Cerebellum (tissue), 4 donors: ENCODE measurements at places on chromosomes 7 and 10. TPM values are rescaled to one million over a fixed set of nuclear protein-coding genes. Genes with fewer than 3 reads are reported as not detected.

- DNase-seq: no peak
Measured at GRCh38 chr10:14429043-14429700, 98.4 kb upstream of the FRMD4A start.

DNA sequence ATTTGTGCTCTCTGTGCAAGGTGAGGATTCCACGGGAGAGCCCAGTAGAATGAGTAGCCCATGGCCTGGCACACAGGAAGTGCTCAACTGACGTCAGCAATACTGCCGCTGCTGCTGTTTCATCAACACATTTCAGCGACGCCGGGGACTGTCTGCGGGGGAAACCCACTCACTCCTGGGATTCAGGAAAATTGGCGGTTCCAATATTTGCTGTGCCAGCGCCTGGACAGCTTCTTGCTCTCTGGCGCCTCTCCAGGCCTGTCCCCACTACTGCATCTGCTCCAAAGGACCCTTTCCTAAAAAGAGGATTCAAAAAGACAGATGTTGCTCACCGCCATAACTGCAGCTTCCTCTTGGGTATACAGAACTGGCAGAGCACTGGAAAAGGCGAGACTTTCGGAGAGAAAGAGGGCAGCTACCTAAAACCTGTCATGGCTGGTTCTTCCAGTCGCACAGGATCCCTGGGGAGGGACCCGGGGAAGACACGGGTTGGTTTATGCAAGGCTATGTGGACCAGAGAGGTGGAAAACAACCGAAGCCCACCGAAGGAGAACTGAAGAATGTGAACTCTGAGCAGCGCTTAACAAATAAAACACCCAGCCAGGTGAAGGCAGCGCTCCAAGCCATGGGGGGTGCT is 39.7 kb upstream of the ENO4 start:
- no peak for DNase-seq

DNA sequence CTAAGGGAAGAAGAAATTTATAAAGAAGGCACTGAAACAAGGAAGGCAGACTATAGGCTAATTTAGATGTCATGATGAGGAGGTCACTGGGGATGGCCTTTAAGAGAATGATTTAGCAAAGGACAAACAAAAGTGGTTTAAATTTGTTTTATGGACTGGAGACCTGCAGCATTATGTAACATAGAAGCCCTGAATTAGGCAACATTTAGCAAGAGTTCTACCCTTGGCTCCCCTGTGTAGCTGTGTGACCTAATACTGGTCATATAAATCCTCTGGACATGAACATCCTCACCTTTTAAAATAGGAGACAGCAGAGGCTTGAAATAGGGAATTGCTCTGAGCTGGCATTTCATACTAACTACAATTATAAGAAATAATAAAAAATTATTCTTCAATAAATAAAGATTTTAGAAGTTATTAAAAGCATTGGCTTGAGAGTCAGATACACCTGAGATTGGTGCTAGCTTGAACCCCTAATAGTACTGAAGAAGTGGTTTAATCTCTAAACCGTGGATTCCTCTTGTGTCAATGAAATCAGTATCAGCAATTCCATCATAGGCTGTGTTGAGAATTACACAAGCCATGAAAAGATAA is 48.9 kb downstream of the RNLS start:
- DNase-seq: no peak

The CRHR2 gene
- total RNA-seq: 0.27 TPM

DNA sequence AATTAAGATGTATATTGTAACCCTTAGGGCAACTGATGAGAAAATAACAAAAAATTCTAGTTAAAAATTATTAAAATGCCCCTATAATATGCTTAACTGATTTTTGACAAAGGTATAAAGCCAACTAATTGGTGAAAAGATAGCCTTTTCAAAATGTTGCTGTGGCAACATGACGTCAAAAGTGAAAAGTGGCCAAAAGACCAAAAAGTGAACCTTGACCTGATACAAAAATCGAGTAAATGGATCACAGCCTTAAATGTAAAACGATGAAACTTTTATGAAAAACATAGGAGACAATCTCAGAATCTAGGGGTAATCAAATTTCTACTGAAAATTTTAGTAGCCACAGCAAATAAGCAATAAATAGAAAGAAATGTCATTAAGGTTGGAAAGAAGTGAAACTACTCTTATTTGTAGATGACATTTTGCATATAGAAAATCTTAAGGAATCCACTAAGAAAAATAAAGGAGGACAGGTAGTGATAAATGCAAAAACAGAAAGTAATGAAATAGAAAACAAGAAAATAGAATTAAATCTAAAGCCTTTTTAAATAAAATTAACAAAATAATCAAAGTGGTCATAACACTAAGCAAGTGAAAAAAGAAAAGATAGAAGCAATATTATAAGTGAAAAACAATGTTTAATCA is 285.6 kb downstream of the ADK start:
- DNase-seq: no peak

The DDX21 gene
- 26.9 TPM for total RNA-seq

DNA sequence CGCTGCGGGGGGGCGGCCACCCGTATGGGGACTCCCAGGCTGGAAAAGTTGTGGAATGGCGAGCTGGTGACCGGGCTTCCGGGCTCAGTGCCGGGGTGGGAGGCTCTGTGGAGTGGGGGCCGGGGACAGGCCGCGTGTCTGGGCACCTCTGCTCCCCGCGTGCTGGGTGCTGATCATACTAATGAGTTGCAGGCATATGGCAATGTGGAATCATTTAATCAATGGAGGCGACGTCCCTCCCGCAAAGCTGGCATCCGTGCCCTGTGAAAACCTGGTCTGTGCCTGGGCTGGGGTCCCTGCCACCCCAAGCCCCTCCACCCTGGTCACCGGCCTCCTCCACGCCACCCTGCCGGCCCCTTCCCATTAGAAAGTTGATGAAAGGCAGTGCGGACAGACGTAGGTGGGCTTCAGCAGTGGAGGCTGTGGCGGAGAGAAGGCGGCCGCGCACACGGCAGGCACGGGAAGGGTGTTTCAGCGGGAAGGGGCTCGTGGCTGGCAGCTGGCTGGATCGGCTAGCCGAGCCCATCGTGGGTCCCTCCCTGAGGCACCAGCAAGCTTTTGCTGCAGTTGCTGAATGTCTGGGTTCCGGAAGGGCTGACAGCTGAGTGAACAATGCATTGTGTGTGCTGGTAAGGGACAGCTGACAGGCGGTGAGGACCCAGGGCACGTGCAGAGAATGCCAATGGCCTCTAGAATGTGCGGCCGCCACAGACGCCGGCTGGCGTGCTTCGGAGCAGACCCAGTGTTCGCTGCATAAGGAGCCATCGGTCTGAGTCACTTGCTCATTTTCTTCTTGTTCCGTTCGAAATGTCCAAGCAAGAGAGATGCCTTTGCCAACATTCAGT is 1.5 kb downstream of the ADGRA1 start:
- no peak for DNase-seq

DNA sequence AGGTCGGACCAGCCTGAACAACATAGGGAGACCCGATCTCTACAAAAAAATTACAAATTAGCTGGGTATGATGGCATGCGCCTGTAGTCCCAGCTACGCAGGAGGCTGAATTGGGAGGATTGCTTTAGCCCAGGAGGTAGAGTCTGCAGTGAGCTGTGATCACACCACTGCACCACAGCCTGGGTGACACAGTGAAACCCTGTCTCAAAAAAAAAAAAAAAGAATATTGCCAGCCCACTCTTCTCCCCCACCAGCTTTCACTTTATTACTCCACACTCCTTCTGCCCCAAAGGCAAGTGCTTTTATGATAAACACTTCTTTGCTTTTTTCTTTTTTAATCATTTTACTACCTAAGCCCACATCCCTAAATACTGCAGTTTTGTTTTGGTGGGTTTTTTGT is 14.8 kb downstream of the RAB19 start:
- DNase-seq: no peak

- no peak for DNase-seq
Measured at GRCh38 chr7:21128062-21128817, 299.6 kb upstream of the SP4 start.

DNA sequence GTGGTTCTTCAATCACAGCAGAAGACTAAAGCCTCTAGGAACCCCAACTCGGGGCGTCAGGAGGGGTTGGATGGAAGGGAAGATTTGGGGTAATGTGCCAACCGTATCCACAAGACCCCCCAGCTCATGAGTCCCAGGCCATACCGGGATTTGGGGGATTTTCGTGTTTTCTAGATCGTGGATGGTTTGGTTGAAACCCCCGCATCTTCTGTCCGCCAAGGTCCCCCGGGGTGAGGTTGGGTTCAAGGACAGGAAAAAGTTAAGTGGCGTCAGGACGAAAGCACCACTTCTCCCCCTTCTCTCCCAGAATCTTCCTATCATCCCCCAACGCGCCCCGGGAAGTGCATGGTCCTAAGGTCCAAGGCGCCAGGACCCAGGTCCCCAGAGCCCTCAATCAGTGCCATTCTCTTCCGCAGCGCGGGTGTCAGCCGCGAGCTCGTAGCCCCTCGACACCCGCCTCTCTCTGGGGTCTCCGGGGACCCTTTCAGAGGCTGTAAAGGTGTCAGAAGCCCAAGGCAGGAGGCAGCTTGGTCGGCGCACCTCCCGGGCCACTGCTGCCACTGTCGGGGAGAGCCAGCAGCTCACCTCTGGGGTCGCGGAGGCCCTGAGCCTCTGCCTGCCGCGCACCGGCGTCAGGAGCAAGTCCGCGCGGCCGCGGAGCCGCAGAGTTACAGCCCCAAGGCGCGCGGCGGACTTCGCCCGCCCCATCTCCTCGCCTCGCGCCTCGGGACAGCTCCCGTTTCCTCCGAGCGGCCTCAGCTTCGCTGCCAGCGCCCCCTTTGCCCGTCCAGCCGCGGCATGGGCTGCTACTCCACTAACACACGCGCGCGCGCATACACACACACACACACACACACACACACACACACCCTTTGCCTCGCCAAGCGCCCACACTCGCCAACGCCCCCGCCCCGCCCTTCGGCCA is 1.5 kb downstream of the MKX start:
- DNase-seq: no peak

GRCh38 chr10:62116896-62117295 is 151.7 kb downstream of the RTKN2 start:
- no peak for DNase-seq

The PRPS1L1 gene
- total RNA-seq: not detected

DNA sequence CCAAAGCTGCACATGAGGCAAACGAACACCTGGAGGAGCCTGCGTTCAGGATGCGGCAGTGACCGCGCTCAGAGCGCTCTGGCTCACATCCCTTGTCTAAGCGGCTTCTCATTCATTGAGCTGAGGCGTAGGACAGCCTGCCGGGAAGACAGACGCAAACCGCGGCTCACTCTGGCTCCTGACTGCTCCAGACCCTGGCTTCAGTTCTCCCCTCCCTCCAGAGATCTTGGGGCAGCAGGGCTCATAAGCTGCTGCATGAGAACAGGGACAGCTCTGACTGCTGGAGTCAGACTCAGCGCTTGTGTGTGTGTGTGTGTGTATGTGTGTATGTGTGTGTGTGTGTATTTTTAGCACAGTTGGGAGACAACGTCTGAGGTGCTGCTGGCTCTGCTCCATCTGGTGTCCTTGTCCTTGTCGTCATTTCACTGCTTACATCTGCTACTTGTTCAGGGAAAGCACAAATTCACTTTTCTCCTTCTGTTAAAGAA is 15.8 kb upstream of the LYZL2 start:
- no peak for DNase-seq

DNA sequence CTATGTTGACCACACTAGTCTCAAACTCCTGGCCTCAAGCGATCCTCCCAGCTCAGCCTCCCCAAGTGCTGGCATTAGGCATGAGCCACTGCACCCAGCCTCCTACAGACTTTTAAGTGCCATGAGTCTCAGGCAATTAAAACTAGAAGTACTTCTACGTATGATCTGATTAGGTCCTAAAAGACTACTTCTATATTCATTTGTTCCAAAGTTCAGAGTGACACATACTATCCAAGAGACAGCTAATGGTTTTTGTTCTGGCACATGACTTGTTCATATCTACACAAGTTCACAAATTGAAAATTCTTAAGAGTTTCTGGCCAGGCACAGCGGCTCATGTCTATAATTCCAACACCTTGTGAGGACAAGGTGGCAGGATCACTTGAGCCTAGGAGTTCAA is 11.7 kb downstream of the ARHGAP19 start:
- no peak for DNase-seq

DNA sequence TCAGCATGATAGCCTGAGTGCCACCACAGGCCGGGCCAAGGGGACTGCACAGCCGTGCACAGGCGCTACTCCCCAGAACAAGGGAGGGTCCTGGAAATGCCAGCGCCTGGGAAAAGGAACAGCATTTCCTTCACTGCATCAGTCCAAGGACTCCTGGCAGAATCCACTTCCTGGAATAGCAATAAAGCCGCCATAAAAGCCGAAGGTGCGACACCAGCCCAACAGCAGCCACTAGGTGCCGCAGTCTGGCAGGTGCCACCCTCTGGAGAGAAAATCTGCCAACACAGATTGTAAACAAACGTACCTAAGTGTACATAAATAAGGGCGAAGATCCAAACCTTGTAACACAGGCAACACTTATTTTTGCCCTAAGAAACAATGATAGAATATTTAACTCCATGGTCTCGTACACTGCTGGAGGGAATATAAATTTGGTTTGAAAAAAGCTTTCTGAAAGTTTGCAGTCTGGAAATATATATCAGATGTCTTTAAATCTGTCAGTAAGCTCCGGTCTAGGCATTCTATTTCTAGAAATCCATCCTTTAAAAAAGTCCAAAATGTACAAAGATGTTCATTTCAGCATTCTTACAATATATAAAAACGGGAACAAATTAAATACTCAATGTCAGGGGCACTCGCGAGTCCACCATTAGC is 22.2 kb downstream of the VOPP1 start:
- no peak for DNase-seq

DNA sequence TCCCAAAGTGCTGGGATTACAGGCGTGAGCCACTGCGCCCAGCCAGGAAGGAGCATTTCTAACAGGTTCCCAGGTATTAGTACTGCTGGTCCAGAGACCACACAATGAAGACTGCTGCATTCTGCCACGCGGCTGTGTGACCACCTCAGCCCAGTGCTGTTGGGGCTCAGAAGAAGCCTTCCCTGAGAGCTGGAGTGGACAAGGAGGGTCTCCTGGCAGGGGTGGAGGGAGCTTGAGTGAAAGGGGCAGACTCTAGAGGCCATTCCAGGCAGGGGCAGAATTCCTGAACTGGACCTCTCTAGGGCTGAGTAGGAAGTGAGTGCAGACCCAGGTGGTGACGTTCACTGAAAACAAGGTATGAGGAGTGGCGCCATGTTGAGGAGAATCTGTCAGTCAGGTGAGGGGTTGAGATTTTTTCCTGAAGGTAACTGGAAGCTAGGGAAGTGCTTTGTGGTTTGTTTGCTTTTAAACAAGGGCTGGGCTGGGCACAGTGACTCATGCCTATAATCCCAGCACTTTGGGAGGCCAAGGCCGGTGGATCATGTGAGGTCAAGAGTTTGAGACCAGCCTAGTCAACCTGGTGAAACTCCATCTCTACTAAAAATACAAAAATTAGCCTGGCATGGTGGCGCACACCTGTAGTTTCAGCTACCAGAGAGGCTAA is 67.6 kb downstream of the TACC2 start:
- no peak for DNase-seq

- no peak for DNase-seq
Measured at GRCh38 chr7:29839921-29840320, 33.6 kb downstream of the WIPF3 start.

GRCh38 chr10:99667108-99667751 is 7.9 kb downstream of the ENTPD7 start:
- no peak for DNase-seq
